OCI-M1 (cell line): ENCODE measurements at places on chromosomes 13 and 19.

GRCh38 chr19:8208922-8209461, at the start of gene CERS4:
Gene CERS4, plus strand, starts transcription at chr19:8209370. Its CDS starts 41,707 bp downstream, at chr19:8251077.
- DNase-seq = peak; percentile 92

DNA sequence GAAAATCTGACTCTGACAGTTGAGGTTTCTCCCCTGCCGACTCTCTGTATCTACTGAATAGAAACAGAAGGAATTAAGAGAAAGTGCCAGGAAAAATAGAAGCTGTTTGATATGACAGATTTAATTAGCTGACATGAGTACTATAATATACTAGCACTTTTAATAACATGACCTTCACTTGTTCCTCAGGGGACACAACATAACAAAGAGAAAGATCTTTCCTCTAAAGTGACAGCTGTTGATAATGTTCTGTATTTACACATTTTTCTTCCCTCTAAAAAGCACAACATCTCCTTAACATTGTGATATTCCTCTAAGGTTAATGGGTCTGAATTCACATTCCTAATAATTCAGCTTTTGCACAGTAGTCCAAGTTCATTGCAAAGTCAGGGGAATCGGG, 1136.0 kb downstream of the PCDH17 start:
- no peak for DNase-seq

DNA sequence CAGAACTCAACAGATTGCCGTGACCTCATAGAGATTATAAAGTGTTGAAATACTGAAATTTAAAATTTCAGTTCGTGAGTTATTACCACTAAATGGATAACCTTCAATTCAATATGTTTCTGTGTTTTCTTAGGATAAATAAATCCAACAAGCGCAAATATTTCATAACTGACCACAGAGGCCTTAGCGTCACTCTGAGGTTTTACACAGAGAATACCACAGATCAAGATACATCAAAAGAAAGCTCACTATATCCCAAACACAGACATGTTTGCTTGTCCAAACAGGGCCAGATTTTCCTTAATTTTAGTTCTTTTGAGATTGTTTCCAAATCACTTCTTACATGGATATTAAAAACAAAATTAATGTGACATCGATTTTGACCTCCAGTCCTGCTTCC, 235.8 kb downstream of the EFNB2 start:
- DNase-seq = peak; percentile 23

- DNase-seq = no peak
These were observed 3.5 kb downstream of the LYPD5 start for GRCh38 chr19:43798546-43799409.

- DNase-seq = no peak
These were observed 569.2 kb downstream of the MYO16 start for GRCh38 chr13:109198585-109198984.

DNA sequence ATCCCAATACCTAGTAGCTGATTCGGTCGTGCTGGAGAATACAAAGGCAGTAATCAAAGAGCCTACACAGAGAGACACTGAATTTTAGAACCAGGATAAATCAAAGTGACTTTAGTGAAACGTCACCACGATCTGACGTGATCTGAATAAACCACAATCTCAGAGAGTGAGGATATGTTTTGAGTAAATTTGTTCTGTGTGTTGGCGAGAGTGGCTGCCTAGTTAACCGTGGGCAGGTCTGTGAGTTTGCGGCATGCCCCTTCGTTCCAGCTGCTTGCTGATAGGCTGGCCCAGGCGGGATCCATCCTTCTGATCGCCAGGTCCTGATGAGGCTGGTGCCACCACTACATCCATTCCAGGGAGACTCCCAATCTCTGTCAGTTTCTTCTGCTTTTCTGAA, 40.4 kb downstream of the LRCH1 start:
- no peak for DNase-seq

GRCh38 chr19:16452325-16452724, 19.4 kb downstream of the EPS15L1 start:
- DNase-seq = no peak

GRCh38 chr19:4988770-4989251, 19.9 kb downstream of the KDM4B start:
- no peak for DNase-seq

GRCh38 chr19:1386945-1387683, 3.4 kb downstream of the NDUFS7 start:
- no peak for DNase-seq

DNA sequence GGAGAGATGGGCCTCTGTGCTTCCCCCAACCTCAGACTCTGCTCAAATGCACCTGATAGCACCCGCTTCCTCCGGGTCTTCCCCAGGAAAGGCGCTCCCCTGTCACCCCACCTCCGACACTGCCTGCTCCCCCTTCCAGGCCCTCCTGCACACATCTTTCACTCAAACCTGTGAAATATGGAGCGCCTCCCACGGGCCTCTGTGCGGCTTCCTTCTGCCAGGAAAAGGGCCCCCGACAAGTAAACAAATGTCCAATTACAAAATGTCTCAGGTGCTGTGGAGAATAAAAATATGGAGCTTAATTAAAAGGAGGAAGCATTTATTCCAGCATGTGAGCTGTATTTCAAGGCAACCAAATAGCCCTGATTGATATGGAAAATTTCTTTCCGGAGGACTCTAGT, 15.6 kb upstream of the CCNE1 start:
- no peak for DNase-seq

DNA sequence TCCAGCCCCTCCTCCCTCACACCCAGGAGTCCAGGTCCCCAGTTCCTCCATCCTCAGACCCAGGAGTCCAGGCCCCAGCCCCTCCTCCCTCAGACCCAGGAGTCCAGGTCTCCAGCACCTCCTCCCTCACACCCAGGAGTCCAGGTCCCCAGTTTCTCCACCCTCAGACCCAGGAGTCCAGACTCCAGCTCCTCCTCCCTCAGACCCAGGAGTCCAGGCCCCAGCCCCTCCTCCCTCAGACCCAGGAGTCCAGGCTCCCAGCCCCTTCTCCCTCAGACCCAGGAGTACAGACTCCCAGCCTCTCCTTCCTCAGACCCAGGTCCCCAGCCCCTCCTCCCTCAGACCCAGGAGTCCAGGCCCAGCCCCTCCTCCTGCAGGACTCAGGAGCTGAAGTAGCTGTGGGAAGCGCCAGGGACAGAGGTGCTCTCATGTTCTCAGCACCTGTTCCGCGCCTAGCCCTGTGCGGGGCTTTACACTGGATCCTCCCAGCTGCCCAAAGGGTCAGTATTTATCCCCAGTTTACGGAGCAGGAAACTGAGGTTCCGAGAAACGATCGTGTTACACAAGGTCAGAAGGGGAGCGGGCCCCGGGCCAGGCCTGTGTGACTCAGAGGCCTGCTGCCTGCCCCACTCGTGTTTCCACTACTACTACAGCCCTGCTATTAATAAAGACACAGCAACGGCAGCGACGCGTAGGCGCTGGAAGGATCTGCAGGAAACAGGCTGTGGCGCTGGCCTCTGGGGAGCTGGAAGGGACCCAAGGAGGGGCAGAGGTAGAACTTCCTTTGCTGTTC, 1.7 kb upstream of the SBK3 start:
- DNase-seq = no peak

DNA sequence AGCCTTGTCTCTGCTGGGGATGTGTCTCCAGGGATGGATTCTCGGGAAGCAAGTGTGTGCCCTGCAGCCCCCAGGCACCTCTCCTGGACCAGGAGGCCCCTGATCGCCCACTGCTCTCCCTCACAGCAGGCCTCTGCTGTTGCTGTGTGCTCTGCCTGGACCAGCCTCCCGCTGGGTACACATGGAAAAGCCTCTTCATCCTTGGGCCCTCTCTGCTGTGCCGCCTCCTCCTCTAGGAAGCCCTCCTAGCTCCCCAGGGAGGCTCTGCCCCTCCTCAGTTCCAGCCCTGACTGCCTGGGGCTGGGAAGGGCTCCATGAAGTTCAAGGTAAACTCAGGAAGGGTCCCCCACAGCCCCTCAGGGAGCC, 12.0 kb downstream of the NDUFA11 start:
- DNase-seq = no peak

DNA sequence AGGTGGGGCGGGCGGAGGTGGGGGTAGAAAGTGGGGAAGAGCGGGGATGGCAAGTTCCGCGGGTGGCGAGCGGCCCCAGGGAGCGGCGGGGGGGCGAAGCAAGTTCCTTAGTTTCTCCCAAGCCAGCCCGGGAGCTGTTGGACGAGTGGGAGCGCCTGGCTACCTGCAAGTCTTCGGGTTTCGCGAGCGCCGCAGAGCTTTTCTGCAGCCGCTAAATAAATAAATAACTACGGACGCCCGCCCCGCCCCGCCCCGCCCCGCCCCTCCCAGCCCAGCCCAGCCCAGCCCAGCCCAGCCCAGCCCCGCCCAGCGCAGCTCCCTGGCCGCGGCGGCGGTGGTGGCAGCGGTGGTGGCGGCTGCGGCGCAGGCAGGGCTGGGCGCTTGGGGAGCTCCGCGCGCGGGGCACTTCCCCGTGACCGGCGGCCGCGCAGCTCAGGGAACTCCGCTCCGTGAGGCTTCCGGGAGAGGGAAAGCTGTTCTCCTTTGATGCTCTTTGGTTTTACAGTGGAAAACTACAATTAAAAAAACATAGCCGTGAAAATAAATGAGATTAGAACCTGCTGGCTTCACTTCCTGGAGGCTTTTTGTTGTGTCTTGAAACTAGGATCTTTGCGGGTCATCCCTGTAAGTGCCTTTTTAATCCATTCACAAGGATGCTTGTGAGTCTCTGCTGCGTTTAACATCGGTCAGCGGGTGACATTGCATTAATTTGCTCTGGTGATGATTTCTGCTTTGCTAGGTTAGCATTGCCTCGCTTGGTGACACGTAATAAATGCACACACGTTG, at the start of gene UBE2L5:
UBE2L5 (plus strand) TSS at position 440 of the 786 bp plus-strand sequence. CDS start 5,498 bp downstream, outside the sequence.
- DNase-seq = peak; percentile 66

DNA sequence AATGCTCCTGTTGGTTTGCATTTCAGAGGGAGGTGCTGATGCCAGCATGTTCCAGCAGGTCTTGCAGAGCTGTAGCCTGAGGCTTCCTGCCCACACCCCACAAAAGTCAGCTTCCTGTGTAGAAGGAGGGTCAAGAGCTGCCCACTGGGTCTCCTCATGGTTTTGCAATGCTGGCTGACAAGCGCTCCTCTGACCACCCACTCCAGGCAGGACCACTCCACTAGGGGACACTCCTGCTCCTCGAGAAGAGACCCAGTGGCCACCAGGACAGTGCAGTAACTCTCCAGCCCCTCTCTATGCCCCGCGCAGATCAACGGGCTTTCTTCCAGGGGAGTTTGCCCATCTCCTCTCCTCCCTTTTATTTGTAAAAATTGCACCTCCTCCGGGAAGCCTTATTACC, 72.9 kb upstream of the UQCRFS1 start:
- peak; percentile 36 for DNase-seq

DNA sequence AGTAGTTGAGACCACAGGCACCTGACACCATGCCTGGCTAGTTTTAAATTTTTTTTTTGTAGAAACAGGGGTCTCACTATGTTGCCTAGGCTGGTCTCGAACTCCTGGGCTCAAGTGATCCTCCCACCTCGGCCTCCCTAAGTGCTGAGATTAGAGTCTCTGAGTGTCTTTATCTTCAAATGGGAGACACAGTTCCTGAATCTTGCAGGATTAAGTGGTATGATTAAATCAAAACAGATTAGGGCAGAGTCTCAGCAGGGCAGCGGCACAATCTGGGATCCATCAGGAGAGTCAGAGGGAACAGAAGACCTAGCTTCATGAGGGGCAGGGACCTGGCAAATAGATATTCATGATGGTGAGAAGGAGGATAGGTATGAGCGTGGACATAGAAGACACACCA, 953 bp downstream of the RLN3 start:
- peak; percentile 70 for DNase-seq

DNA sequence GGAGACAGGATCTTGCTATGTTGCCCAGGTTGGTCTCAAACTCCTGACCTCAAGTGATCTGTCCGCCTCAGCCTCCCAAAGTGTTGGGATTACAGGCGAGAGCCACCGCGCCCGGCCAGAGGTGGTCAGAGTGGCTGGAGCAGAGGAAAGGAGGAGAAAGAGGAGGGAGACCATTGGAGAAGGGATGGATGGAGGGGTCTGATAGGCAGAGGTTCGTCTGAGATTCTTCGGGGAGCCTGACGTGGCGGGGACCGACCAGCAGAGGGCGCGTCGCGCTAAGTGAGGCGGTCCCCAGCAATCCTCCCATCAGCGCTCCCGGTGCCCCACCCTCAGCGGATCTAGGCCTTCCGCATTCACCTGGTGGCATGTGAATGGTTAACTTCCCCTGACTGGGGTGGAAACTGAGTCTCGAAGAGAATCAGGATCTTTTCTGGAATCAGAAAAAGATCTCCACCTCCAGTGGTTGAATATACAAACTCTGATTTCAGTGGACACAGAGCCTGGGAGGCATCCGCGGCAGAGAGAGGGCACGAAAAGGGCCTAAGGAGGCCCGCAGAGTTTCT, 8.8 kb downstream of the GTPBP3 start:
- peak; percentile 88 for DNase-seq
